ENCODE measurements at places on chromosomes 12 and 14.

DNA sequence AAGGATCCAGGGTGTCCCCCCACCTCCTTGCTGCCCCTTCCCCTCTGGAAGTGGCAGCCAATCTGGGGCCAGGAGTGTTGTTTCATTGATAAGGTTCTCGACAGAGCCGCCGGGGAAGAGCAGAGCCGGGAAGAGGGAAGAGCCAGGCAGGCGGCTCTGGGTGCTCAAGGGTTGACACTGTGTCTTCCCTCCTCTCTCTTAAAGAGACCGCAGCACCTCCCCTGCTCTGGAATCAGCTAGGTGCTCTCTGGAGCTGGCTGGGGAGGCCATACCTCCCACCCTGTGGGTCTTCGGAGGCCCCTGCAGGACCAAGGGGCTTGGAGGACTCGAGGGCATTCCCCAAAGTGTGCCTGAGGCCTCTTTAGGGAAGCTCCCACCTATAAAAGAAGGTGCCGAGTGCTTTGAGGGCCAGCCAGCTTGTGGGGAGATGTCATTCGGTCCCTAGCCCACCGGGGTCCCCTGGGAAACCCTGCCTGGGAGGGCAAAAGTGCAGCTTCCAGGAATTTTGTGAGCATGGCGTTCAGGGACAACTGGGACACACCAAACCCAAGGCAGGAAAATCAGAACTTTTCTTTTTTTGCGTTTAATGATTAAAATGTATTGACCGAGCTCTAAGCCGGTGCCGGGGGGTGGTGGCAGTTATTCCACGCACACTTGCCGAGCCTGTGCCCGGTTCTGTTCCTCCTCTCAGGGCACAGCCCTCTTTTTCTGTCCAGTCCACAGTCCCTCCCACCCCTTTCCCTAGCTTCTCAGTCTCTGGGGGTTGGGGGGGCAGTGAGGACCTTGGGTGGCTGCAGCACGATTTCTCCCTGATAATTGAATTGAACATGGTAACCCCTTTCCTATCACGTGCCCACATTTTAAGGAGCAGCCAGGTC lies 3.0 kb downstream of the SETD1B start:
- no peak for DNase-seq

GRCh38 chr14:73662487-73662943 lies 17.7 kb downstream of the DNAL1 start:
- DNase-seq, result peak; percentile 32

GRCh38 chr14:52115286-52115685 lies 46.4 kb upstream of the NID2 start:
- no peak for DNase-seq

GRCh38 chr14:36822685-36823084 lies 161.0 kb downstream of the PAX9 start:
- DNase-seq, result no peak

DNA sequence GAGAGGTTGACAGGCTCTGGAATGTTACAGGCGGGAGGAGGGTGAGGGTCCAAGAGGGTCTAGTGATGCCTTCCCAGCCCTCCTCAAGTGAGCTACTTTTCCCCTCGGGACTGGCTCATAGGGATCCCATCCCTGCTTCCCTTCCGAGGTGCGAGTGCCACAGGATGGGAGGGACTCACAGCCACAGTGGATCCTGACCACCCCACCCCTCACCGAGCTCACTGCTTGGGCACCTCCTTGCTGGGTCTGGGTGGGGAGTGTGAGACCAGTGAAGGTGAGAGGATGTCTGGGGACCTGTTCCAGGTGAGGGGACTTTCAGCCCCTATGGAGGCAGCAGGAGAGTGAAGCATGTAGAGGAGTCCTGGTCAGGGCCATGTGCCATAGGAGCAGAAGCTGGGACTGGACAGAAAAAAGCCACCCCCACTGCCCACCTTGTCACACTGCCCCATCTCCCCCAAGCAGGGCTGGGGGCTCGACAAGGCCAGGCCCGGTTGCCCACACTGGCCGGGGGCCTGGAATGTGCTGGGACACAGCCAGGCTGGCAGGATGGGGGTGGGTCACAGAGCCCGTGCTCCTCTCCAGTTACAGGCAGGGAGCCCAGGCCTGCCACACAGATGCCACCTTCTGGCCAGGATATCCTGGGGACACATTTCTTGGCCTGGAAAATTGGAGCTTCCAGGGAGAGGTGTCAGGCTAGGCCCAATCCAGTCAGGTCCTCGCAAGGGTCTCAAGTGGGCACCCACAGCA lies 1.7 kb upstream of the TNS2 start:
- no peak for DNase-seq

DNA sequence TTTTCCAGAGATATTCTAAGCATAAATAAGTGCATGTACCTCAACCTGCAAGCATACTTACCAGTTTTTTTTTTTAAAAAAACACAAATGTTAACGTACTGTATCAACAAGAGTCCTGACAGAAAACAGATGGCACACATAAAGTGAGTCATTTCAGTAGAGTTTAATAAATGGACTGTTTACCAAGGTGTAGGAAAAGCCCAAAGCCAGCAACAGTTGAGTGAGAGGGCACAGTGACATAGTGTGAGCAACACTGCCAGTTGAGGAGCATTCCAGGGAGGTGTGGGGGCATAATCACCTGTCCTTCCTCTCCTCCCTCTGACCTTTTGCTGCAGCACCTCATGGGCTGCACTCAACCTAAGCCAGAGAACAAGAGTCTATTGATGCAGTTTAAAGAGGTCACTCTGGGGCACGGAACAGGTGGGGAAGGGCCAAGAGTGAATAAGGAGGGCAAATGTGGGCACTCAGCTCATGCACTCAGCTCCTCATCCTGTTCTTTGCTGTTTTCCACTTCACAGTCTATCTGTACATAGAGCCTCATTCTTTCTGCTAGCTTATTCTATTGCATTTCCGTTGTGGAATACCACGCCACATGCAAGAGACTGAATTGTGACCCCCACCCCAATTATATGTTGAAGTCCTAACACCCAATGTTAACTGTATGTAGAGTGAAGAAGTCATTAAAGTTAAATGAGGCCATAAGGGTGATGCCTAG lies 29.3 kb downstream of the DHRS2 start:
- DNase-seq, result no peak

DNA sequence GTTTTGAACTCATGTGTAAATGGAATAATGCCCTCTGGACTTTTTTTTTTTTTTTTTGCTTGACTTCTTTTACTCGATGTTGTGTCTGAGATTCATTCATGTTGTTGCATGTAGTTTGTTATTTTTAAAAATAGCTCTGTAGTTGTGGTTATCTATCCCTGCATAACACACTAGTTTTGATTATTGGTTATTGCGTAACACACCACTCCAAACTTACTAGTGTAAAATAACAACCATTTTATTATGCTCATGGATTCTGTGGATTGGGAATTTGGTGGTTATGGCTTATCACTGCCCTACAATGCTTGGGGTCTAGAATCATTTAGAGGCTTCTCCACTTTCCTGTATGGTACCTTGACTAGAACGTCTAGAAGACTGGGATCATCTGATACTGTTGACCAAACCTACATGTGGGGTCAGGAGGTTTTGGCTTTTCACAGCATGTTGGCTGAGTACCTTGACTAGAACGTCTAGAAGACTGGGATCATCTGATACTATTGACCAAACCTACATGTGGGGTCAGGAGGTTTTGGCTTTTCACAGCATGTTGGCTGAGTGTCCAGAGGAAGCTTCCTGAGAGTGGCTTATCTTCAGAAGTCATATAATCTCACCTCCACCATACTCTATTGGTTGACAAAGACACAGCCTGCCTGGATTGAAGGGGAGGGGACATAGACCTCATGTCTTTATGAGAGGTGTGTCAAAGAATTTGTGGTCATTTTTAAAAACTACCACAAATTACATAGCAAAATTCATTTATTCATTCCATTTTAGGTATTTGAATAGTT lies 11.6 kb downstream of the VRK1 start:
- DNase-seq, result no peak

- DNase-seq, result no peak
Observed at GRCh38 chr12:132161036-132161781, 17.0 kb downstream of the NOC4L start.

DNA sequence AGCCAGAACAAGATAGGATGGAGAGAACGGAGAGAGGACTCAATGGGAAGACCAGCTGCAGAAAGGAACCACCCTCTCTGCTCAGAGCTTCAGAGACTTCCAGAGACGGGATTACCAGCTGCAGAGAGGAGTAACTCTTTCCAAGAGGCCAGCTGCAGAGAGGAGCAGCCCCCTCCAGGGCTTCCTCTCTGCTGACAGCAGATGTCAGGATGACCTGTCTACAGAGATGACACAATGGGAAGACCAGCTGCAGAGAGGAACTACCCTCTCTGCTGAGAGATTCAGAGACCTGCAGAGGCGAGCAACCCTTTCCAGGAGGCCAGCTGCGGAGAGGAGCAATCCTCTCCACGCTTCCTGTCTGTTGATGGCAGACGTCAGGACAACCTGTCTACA lies 61.8 kb downstream of the KLRG1 start:
- DNase-seq, result no peak

GRCh38 chr12:5976711-5977110 lies 31.7 kb upstream of the ANO2 start:
- no peak for DNase-seq

DNA sequence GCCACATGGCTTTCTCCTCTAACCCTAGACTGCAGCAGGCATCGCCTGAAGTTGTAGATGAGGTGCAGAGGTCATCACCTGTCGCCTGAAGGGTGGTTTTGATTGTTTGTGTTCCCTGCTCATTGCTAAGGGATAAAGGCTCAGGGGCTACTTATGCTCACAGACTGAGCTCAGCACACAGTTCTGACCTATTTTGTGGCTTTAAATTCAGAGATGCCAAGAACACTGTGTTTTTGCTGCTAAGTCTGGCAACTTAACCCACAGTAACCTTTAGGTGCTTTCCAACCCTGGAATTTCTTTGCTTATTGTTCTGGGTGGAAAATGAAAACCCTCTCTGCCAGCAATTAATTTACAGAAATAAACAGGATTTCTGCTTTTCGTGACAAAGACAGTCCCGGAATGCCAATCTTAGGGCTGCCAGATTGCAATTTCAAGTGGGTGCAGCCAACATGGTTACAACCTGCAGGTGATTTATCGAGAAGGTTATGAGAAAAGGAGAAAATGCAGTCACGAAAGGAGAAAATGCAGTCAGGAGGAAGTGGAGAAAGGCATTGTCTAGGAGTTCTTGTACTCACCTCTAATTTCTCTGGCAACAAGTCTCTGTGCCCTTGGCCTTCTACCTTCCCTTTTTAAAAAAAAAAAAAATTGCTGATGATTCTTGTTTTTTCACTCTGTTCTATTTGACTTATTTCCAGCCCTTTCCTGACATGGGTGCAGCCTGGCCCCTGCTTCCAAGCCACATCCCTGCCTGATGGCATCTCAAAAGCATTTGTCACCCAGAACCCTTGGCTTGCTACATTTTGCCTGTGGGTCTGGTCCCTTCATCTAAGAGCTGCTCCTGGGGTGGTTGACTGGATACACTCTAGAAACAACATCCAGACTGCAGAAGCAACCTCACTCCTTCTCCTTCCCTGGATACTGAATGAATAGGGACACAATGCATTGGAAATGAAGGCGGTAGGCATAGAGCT lies 23.3 kb downstream of the NPC2 start:
- DNase-seq, result no peak

DNA sequence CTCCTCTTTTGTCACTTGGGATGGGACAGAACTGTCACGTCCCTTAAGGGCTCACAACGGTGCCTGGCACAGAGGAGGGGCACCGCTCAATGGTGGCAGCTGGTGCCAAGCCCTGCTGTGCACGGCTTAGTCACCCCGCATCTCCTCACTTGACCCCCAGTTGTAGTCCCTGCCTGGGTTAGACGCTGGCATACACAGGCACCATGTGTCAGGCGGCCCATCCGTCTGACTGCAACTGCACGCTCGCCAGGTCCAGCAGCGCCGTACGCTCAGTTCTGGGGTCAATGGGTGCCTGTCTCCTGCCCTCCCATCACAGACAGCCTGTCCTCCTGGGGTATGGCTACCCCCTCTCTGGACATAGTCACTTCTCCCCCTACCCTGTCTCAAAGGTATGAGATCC lies 1.6 kb upstream of the PACS2 start:
- DNase-seq, result no peak

GRCh38 chr14:93023802-93024434 lies 91.8 kb downstream of the ITPK1 start:
- DNase-seq, result no peak

DNA sequence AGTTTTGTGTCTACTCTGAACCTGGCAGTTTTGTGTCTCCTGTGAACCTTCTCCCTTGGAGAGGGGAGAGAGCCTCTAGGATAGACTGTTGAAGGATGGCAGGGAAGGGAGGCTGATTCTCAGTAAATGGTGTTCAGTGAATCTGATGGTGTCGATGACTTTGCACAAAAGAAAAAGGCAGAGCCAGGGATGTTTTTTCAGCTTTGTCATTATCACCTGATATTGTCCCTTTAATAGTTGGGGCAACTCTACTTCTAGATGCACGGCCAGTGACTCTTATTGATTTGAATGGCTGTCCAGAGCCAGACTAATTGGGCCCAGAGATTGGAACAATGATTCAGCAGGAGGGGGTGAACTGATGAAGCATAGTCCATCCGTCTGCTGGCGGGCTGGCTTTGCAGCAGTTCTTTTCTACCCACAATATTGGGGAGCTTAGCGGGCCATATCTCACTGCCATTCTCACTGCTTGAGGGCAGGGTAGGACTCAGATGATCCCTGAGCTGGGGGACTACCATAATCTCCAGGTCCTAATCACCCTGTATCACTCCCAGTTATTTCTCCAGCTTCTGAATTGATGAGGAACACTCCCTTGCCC lies 93.1 kb downstream of the ADCK1 start:
- no peak for DNase-seq

- DNase-seq, result no peak
Observed at GRCh38 chr12:47939009-47939601, 24.3 kb upstream of the TMEM106C start.

GRCh38 chr12:7959701-7960121 lies 23.7 kb upstream of the SLC2A3 start:
- peak; percentile 8 for DNase-seq

GRCh38 chr12:107761502-107761904 lies 566 bp upstream of the PRDM4 start:
- peak; percentile 13 for DNase-seq

- DNase-seq, result peak; percentile 78
Observed at GRCh38 chr12:57756406-57757341, 1.8 kb downstream of the MARCHF9 start.

GRCh38 chr14:101575581-101575980 lies 14.3 kb downstream of the DIO3 start:
- DNase-seq, result no peak

Measured in HEK293T (cell line).